Activated T-cell treated with anti-CD3 and anti-CD28 coated beads, Interleukin-2, amount 50 U/mL, for 1 hour (primary cell): ENCODE measurements at places on chromosomes 6 and 20.
A peak's percentile ranks its signal among the peaks of the same experiment; 100 is the strongest.

GRCh38 chr6:138597336-138597735 is 98.0 kb upstream of the NHSL1 start:
- DNase-seq, result no peak

GRCh38 chr20:38790200-38791053 is 15.1 kb upstream of the PPP1R16B start:
- peak; percentile 36 for DNase-seq

- no peak for DNase-seq
These were observed 79.3 kb downstream of the SLC35F1 start for GRCh38 chr6:117986396-117986795.

DNA sequence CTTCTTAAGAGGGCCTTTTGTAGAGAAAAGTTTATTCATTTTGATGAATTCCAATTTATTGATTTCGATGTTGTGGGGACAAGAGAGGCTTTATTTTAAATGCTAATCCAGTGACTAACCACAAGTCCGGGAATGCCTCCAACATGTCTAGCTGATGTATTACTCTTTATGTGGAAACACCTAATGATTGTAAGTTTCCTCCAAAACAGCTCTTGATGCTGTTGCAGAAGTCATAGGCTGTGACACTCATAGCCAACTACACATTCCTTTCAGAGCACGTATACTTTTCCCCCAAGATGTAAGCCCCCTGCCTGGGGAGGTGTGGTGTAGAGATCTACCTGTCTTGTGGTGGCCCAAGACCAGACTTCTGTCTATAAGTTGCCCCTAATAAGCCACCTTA is 61.3 kb upstream of the RNF24 start:
- no peak for DNase-seq

GRCh38 chr20:58022711-58023110 is 205.7 kb downstream of the ANKRD60 start:
- no peak for DNase-seq

GRCh38 chr6:399785-400534 is 8.4 kb downstream of the IRF4 start:
- no peak for DNase-seq

GRCh38 chr6:113094779-113095178 is 747.6 kb downstream of the RFPL4B start:
- DNase-seq, result no peak

GRCh38 chr6:153085239-153085638 is 45.8 kb downstream of the RGS17 start:
- no peak for DNase-seq

- DNase-seq, result no peak
These were observed 577.5 kb downstream of the PTPRT start for GRCh38 chr20:42611889-42612837.

DNA sequence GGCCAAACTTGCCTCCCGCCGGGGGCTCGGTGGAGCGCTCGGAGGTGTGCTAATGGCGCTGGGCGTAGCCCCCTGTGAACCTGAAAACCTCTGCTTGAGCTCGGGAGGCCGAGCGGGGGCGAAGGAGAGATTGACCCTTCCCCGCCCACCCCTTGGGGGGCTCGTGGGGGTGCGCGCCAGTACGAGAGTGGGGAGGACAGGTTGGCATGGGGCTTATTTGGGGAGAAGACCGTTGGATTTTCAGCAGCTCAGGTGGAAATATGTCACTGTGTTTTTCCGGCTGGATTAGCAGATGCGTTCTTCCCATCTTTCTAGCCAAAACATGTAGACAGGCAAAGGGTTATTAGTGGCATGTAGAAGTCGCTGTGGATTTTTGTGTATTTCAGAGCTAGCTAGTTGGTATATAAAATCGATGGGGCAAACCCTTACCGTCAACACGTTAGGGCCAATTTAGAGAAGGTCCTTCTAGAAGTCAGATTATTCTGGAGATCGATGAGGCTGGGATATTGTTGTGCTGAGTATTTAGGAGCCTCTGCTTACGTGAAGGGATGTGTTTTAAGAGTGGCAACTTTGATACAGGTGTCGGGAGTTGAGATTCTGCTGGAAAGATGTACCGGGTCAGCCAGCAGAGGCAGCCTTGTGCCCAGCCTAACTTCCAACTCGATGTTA is 525 bp downstream of the NCOA7 start:
- DNase-seq, result peak; percentile 52

DNA sequence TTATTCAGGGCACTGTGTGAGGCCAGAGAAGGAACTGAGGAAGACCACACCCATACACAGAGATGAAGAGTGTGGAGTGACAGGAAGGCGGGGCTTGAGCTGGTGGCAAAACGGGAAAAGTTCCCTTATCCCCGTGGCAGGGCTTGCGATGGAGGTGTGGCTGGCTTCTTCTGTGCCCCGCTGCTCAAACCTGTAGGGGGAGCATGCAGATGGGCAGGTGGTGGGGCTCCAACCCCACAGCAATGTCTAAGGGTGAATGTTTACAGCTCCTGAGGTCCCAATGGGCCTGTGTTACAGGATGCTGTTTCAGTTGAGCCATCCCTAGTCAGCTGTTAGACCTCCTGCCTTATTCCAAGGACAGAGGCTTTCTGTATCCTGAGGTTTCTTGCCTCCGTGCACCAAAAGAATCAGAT is 105.9 kb downstream of the LY86 start:
- DNase-seq, result no peak

- peak; percentile 10 for DNase-seq
These were observed 112.1 kb downstream of the DLL1 start for GRCh38 chr6:170178561-170179477.

DNA sequence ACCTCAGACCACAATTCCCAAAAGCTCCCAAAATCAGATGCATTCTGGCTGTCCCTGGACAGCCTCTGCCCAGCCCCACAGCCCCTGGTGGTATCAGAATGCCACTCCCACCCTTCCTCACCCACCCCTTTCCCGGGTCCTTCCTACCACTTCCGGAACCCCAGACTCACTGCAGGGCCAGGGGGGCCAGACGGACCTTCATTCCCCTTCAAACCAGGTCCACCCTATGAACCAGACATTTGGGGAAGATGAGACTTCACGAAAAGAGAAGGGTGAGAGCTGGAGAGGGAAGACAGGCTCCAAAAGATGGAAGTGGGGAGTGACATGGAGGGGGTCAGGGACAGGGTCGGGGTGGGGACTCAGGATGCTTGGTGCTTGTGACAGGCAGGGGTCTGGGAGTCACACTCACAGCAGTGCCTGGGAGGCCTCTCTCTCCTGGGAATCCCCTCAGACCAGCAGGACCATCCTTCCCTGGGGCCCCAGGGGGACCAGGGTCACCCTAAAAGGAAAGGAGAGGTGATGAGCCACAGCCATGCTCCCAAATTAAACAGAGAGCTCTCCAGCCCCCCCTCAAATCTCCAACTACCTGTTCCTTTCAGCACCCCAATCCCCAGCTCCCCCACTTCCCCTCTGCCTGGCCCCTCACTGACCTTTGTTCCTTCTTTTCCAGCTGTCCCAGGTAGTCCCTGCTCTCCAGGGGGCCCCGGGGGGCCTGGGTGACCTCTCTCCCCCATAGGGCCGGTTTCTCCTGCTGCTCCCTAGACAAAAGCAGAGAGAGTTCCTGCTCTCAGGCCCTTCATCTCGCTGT is 20.2 kb downstream of the COL11A2 start:
- no peak for DNase-seq

GRCh38 chr20:3654326-3655130 is 8.7 kb downstream of the GFRA4 start:
- DNase-seq, result no peak

GRCh38 chr6:43355862-43356590 is 13.4 kb downstream of the ZNF318 start:
- no peak for DNase-seq

DNA sequence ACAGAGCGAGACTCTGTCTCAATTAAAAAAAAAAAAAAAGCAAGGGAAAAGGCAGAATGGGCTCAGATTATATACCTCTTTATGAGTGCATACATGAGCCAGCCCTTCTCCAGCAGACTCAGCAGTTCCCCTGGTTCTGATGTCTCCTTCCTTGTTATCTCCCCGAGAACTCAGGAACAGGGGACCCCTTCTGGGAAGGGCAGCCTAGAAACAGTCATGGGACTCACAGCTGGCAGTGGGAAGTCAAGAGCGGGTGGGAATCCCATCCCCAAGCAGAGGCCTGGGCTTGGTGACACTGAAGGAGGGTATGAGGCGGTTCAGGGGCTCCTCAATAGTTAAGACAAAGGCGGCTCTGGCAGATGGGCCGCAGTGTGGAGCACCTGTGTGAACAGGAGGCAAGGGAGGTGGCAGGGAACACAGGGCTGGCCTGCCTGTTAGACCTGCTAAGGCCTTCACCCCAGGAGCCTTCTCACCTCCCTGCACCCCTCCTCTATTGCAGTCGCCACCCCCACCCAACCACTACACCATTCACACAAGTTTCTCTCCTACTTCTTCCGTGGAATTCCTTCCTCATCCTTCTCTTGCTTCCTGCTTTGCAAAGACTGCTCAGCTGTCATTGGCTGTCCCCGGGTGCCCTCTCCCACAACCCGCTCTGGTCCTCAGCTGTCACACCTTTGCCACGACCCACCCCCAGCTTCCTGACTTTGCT is 29.7 kb upstream of the MDFI start:
- DNase-seq, result no peak

DNA sequence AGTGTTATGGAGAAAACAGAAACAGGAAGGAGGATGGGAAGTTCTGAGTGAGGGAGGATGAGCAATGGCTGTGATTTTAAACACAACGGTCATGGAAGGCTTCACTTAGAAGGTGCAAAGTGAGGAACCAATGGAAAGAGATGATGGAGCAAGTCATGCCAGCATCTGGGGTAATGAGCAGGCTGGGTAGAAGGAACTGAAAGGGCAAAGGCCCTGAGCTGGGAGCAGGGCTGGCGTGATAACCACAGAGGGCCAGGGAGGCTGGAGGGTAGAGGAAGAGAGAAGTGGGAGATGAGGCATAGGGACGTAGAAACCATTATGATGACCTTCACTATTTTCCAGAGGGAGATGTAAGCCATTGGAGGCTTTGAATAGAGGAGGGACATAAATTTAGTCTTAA is 43.6 kb downstream of the NHLRC1 start:
- DNase-seq, result no peak

DNA sequence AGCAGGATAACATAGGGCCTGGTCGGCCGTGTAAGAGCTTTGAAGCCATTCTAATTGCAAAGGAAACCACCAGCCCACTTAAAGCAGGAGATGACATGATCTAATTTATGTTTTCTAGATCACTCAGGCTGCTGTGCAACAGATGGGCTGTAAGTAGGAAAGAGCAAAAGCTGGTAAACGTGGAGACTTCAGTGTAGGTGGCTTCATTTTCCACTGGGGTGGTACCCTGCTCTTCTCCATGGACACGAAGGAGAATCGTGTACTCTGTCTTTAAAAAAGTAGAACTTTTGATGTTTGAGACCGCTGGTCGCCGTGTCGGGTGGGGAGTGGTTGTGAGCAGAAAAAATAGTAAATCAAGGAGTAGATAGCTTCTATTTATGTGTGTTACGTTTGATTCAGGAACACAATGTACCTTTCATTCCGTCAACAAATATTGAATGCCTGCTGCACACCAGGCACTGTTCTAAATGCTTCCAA is 6.4 kb downstream of the CASS4 start:
- no peak for DNase-seq

- DNase-seq, result no peak
These were observed 205.7 kb downstream of the DOK5 start for GRCh38 chr20:54680872-54681619.

DNA sequence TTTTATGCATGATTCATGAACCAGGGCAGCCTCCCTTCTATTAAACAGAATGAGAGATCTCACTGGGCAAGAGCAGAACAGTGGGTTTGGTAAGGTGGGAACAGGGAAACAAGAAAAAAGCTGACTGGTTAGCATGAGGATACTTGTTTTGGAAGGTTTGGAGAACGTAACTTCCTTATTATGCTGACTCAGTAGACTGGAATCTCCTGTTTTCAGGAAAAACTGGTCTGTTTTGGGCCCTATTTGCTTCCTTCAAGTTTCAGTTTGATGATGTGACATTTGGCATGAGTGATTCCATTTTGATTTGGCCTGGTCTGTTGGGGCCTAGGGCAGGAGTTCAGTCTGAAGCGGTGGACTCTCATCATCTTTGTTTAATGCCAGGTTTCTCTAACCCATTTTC is 172.0 kb downstream of the MYLK4 start:
- DNase-seq, result no peak

DNA sequence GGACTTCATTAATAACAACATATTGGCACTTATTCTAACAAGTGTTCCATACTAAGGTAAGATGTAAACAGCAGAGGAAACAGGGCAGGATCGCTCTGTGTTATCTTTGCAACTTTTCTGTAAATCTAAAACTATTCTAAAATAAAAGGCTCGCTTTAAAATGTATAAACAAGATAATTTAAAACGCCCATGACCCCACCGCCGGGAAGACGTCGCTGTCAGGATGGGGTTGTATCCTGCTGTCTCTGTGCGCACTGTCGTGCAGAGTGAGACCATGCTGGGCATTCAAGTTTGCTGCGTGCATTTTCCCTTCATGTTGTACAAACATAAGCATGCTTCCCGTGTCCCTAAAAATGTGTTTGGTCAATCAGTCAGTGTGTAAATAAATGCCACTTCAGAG is 255.7 kb downstream of the CDH4 start:
- no peak for DNase-seq

- DNase-seq, result no peak
These were observed 42.1 kb downstream of the MAP3K4 start for GRCh38 chr6:161033667-161034066.

- DNase-seq, result no peak
These were observed 5.4 kb upstream of the SIRPB1 start for GRCh38 chr20:1625083-1625690.

DNA sequence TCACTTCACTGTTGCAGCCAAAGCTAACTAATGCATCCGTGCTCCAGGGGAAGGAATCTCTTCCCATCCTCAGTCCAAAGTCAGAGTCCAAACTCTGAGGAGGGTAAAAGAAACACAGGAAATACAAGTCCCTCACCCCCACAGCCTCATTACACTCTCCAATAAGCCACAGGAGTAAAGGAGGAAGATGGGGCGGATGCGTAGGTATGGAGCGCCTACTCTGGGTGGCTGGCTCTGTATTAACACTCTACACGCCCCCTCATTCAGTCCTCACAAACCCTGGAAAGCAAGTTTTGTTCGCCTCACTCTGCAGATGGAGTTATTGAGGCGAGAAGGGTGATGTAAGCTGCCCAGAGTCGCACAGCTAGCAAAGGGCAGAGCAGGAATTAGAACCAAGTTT is 242.9 kb downstream of the NRN1 start:
- DNase-seq, result no peak

DNA sequence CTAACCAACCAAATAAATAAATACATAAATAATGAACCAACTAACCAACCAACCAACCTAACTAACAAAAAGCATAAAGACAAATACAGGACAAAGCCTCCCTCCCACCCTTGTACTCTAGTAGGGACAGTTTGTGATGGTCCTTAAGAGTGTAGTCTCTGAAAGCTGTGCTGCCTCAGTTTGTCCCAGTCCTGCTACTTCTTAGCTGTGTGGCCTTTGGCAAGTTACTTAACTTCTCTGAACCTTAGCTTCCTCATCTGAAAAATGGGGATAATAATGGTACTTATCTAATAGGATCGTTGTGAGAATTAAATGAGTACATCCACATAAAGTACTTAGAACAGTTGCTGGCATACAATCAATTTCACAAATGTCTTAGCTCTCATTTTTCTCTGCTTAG is 232.6 kb upstream of the SUPT3H start:
- DNase-seq, result no peak

GRCh38 chr6:168935628-168936010 is 318.0 kb downstream of the THBS2 start:
- DNase-seq, result no peak
